ENCODE measurements at places on chromosomes 2 and 18.

- no peak for DNase-seq
Measured at GRCh38 chr2:109396202-109397180, 217.3 kb downstream of the SEPTIN10 start.

- DNase-seq, result no peak
Measured at GRCh38 chr2:4110273-4110672, 406.9 kb downstream of the DCDC2C start.

DNA sequence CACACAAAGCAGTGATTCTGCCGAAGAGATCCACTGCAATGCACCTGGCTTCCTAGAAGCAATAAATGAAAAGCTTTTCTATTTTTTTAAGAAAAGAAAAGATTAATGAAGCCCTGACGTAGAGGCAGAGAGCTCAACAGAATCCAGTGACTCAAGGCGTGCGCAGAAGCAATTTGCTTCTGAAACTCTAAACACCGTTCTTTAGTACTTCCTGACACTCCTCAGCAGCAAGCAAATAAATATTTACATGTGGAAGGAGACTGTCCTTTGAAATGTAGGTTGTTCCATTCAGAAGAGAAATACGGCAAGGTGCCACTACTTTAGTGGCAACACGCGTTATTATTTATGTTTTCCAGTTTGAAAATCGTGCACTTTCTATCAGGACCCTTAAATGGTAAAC is 126.2 kb upstream of the ZNF516 start:
- no peak for DNase-seq

- no peak for DNase-seq
Measured at GRCh38 chr2:10599089-10599488, 90.7 kb downstream of the NOL10 start.

DNA sequence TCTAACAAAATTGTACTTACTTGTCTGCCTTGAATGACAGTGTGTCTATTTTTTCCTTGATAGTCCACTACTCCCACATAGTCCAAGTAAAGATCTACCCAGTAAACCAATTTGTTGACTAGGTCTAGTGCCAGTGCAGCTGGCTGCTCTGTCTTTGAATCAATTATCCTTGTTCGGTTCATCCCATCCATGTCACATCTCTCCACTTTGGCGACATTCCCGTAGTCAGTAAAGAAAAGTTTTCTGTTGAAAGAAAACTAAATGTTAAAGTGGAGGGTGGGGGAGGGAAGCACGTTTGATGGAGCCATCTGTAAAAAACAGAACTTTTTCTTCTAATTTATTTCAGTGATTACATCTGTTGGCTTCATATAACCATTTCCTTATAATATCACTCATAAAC is 1068.8 kb downstream of the LRP1B start:
- DNase-seq, result no peak

GRCh38 chr2:44093970-44094369 is 74.7 kb upstream of the PPM1B start:
- DNase-seq, result no peak

DNA sequence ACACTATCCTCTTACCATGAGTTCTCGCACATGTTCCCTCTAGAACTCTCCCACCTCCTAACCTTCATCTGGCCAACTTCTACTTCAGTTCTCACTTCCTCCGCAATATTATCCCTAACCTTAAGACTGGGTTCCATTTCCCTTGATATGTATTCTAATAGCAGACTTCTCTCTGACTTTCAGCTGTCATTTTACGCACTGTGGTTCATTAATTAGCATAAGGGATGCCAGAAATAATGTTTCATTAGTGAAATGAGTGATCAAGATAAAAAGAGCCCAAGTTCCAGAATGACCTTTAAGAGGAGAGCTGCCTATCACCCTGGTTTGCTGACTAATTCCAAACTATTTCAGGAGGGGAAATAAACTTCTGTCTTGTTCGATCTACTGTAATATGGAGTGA is 108.6 kb upstream of the CCDC150 start:
- no peak for DNase-seq

DNA sequence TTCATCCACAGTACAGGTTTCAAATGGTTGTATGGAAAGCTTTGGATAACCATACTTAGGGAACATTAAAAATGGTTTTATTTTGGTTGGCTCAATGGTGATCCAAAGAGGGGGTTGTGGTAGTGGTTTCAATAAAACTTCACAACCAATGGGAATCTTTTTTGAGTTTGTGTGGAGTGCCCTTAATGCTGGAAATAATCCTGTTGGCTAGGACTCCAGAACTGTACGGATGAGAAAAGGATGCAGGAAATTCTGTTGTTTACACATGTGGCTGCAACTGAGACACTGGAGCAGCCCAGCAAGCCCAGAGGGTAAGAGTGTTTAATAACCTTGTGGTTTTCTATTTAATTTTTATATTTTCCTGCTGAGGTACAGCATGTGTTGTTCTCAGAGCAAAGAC is at the start of gene CCDC102B:
Gene CCDC102B (plus strand): TSS at position 210 of the 400 bp plus-strand sequence. CDS start 38,684 bp downstream, outside the sequence.
- no peak for DNase-seq

DNA sequence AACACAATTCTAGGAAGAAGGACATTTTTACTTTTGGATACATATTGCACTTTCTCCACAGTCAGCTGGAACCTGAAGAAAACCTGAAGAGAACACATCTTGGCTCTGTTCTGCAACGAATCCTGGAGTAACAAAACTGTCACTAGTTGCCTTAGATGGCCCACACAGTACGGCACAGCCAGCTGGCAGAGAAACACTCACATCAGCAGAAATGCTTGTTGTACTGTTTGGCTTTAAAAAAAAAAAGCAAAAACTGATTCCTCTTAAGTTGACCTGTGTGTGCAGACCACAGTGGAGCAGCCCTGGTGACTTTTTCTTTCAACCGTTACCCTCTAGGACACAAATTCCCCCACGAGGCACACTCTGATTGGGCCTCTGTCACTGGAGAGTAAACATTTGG is 152.3 kb upstream of the TWIST2 start:
- no peak for DNase-seq

GRCh38 chr2:222708274-222708710 is 36.8 kb downstream of the MOGAT1 start:
- peak; percentile 49 for DNase-seq

- no peak for DNase-seq
Measured at GRCh38 chr2:102289129-102289528, 22.2 kb upstream of the IL1RL1 start.

GRCh38 chr18:74183130-74183529 is 34.8 kb downstream of the TIMM21 start:
- DNase-seq, result no peak

GRCh38 chr2:241867776-241868420 is 1.6 kb upstream of the RTP5 start:
- peak; percentile 61 for DNase-seq

DNA sequence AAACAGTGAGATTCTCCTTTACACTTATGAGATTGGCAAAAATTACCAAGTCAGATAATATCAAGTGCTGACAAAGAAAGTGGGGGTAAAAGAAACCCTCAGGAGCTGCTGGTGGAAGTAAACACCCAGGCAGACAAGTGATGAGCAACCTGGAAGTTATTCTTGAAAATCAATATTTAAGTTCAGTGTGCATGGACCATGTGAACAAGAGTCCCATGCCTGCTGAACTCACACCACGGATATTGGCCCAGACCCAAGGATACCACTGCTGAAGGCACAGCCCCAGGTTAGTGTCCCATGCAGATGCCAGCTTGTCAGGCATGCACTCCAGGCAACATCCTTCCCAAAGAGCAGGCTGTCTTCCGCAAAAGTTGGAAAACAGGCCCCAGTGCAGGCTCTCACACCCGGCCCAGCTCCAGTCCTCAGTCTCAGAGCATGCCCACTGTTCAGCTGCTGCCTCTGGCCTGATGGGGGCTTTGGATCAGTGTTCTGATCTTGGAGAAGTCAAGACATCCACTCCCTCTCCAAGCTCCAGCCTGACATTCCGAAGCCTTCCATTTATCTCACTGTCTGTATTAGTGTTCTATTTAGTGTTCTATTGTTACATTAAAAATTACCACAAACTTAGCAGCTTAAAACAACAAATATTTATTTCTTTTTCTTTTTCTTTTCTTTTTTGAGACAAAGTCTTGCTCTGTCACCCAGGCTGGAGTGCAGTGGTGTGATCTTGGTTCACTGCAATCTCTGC is 70.0 kb downstream of the HS1BP3 start:
- no peak for DNase-seq

GRCh38 chr2:157792335-157793052 is 83.6 kb downstream of the ACVR1 start:
- DNase-seq, result no peak

DNA sequence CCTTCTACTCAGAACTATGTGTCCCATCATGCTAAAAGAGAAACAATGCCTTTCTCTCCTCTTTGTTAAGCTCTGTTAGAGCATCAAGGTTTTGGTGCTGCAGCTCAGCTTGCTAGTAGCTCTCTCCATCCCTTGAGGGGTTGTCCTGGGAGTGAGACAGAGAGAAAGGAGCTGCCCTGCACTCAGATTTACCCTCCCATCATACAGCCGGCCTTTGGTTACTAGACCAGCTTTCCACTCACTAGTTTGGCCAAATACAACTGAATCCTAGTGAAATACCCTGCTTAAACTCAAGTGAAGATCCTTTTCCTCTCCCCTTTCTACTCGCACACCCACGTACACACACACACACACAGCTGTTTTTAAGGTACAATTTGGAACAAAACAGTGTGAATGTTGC is 2.3 kb upstream of the CHN1 start:
- no peak for DNase-seq

GRCh38 chr18:11005528-11005927 is 143.8 kb downstream of the PIEZO2 start:
- no peak for DNase-seq

GRCh38 chr18:10017043-10017442 is 103.2 kb downstream of the VAPA start:
- no peak for DNase-seq

GRCh38 chr18:10190564-10190963 is 263.9 kb upstream of the APCDD1 start:
- no peak for DNase-seq

DNA sequence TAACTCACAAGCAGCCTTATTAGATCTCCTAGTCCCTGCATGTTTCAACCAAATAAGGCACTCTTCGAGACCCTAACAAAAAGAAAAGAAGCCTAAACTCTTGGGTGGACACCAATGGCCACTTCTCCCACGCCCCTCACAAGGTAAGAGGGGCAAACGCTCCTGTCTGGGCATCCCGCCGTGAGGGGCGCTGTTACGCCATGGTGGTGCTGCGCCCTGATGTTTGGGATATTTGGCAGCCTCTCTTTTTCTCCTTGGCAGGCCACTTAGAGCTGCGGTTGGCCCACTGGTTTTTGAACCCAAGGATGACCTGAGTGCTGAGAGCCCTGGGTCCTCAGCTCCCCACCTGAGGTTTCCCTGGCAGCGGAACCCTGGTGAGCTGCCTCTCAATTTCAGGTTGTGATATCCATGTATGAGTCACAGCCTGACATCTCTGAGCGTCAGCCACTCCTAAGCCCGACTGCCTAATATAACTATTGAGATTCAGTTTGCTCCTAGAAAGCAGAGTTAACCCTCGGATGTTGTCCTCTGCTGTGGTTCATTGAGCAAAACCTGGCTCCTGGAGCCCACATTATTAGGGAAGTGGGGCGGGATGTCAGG is 103.3 kb downstream of the COL6A3 start:
- DNase-seq, result no peak

DNA sequence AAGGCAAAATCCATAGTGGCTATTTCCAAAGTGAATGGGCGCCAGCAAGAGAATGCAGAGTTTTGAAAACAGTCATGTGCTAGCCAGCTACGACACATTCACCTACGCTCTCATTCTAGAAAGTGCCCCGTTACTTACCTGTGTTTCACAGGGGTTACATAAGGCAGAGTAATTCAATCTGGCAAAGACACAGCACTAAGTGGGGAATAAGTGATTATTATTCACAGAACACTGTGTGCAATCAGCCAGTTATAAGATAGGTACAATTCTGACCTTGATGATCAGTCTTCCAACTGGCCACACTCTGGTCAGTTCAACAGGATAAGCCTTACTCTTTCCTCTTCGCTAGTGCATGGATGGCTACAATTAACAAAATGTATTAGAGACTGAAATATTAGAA is 105.8 kb downstream of the CABYR start:
- no peak for DNase-seq

- DNase-seq, result no peak
Measured at GRCh38 chr2:65710779-65711295, 278.4 kb upstream of the SPRED2 start.

DNA sequence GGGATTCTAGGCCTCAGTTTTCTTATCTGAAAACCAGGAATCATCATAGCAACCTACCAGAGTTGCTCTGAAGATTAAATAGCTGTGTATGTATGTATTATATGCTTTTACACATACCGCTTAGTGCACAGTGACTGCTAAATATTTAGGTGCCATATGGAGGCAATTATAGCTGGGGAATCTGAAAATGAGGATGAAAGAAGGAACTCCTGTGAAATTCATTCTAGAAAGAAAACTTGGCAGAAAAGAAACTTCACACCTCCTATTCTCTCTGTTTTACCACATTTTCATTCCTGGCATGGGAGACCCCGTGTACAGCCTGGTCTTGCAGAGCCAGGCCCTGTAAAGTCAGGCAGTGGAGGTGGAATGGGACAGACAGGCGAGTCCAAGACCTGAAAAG is 862.4 kb downstream of the CNTNAP5 start:
- DNase-seq, result no peak

GRCh38 chr2:30938196-30938595 is 130.9 kb upstream of the CAPN13 start:
- DNase-seq, result no peak

- no peak for DNase-seq
Measured at GRCh38 chr2:176892676-176893226, 319.8 kb upstream of the HNRNPA3 start.

- DNase-seq, result no peak
Measured at GRCh38 chr2:34825686-34826085, 1226.6 kb upstream of the FAM98A start.

GRCh38 chr18:75343389-75343788 is 84.1 kb downstream of the SMIM21 start:
- no peak for DNase-seq

- DNase-seq, result no peak
Measured at GRCh38 chr2:225274751-225275150, 124.8 kb upstream of the NYAP2 start.

- DNase-seq, result no peak
Measured at GRCh38 chr2:212811921-212812320, 273.3 kb upstream of the ERBB4 start.

- no peak for DNase-seq
Measured at GRCh38 chr2:164803776-164804466, 37.7 kb downstream of the COBLL1 start.

DNA sequence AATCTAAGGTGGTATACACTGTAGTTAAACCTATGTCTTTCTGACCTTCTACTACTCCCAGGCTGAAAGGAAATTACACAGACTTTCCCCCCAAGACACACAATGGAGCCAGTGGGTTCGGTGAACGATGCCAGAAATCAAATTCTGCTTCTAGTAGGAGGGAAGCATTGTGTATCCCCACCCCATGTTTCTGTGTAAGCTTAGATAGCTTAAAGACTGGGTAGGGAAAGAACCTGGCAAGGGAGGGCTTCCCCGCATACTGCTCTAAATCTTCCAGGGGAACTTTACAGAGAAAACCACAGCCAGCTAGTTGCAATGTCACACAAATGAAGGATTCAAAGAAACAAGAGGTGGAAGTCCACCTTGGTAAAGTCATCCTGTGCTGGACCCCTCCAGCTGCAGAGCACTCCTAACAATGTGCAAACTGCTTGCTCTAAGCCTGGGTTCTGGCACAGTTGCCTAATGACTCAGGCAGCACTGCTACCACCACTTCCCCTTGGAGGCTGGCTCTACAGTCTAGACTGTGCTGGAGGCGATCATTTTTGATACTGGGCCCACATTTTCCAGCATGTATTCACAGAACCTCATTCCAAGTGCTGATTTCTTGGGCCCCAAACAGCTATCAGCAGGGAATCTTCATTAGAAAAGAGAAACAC is 47.5 kb downstream of the TRIB2 start:
- no peak for DNase-seq

All from stimulated activated CD8-positive, alpha-beta memory T cell treated with anti-CD3 and anti-CD28 coated beads, Interleukin-7, amount 100 ng/mL, for 48 hours (primary cell).